ENCODE measurements at places on chromosomes 16 and 17. TPM values are rescaled to one million over a fixed set of nuclear protein-coding genes. Genes with fewer than 3 reads are reported as not detected.

DNA sequence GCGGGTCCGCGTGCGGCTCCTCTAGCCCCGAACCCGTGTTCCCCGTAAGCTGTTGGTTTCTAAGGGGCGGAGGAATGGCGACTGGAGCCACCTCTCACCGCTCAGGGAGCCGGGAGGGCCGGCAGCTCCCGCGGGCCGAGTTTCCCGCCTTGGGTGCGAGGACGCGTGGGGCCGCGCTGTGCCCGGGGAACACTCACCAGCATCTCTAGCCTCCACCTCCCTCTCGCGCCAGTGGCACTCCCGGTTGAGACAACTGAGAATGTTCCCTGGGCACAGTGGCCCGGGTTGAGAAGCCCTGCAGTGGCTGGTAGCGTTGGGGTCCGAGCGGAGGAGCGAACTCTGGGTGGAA lies 560 bp downstream of the TELO2 start:
- no peak for DNase-seq

- no peak for DNase-seq
Measured at GRCh38 chr17:28342313-28342712, 6.8 kb downstream of the TNFAIP1 start.

- DNase-seq = no peak
Measured at GRCh38 chr17:14525551-14526455, 224.9 kb downstream of the HS3ST3B1 start.

METRNL gene
- 58.7 TPM for total RNA-seq

DNA sequence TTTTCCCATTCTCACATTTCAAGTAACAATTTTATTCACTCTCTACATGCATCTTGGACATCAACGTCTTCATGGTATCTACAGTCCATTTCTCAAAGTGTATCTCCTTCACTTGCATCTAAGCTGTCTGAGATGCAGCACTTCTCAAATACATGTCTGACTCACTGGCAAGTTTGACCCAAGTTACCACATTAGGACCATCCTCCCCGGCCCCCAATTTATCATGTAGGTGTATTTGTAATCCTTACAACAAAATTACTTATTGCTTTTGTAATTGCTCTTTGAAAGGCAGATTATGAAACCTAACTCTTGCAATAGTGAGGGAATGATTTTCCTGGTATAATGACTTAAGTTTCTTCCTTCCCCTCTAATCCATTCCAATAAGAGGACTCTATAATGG lies 28.9 kb upstream of the ULK2 start:
- DNase-seq = no peak

GRCh38 chr17:45146890-45147580 lies 1.2 kb upstream of the HEXIM1 start:
- no peak for DNase-seq

- DNase-seq = no peak
Measured at GRCh38 chr17:2856727-2857126, 60.5 kb downstream of the RAP1GAP2 start.

GAST gene
- not detected for total RNA-seq

MSLN gene
- total RNA-seq = 40.9 TPM

- no peak for DNase-seq
Measured at GRCh38 chr16:15498427-15499175, 64.2 kb downstream of the BMERB1 start.

SLC9A5 gene
- 5.6 TPM for total RNA-seq

SGF29 gene
- 19.7 TPM for total RNA-seq

PRAC1 gene
- not detected for total RNA-seq

DNA sequence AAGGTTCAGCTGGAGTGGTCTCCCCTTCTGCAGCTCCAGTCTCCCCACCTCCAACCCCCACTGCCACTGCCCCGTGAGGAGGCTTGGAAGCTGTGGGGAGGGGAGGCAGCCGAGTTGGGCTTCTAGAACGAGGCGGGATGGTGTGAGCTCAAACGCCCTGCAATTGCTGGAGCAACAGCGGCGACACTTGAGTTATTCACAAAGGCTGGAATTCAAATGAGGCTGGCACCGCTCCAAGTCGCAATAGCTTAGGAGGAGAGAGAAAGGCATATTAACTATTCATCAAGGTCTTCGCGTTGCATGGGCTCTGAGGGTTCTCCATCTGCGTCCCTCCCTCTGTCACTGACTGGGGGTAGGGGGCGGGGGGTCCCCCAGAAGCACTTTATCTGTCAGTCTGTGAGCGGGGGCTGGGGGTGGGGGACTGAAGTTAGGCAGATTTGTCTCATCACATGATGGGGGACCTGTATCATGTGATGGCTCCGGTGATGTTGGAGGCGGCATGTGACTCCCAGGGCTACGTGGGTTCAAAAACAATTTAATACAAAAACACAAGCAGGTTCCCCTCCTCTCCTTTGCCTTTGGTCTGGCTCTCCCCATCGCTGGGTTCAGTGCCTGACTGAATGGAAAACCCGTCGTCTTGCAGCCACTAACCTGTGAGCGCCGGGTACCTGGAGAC lies 70.5 kb downstream of the RBBP6 start:
- DNase-seq = no peak

C16orf74 gene
- 30.0 TPM for total RNA-seq

DNA sequence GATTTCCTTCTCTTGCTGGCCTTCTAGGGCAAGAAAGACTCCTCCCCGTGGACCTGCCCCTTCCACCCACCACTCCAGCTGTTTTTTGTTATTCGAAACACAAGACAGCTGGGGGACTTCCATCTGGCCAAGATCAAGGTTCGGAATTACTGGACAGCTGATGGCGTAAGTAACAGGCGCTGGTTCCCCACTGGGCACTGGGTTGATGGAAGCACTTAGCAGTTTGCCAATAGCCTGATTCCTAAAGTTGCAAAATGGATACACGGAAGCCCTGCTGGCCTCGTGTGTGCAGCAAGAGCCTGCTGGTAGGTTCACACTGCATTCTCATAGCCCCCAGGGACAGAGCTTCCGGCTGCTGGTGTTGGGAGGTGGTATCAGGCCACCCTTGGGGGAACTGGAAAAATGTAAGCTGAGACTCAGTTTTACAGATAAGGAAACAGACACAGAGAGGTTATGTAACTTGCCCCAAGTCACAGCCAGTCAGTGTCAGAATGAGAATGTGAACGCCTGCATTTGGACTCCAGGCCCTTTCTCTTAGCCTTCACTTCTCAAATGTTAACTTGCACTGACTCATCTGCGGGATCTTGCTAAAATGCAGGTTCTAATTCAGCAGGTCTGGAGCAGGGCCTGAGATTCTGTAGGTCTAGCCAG lies 171.7 kb downstream of the KATNIP start:
- DNase-seq = no peak

DNASE1L2 gene
- total RNA-seq = 1.9 TPM

- DNase-seq = peak; percentile 34
Measured at GRCh38 chr17:79707931-79708891, 22.5 kb upstream of the ENPP7 start.

GRCh38 chr17:28364665-28365363 lies at the start of gene SEBOX:
Gene SEBOX (minus strand): TSS chr17:28365199. CDS start chr17:28365151, 48 bp downstream.
- DNase-seq = no peak

DNA sequence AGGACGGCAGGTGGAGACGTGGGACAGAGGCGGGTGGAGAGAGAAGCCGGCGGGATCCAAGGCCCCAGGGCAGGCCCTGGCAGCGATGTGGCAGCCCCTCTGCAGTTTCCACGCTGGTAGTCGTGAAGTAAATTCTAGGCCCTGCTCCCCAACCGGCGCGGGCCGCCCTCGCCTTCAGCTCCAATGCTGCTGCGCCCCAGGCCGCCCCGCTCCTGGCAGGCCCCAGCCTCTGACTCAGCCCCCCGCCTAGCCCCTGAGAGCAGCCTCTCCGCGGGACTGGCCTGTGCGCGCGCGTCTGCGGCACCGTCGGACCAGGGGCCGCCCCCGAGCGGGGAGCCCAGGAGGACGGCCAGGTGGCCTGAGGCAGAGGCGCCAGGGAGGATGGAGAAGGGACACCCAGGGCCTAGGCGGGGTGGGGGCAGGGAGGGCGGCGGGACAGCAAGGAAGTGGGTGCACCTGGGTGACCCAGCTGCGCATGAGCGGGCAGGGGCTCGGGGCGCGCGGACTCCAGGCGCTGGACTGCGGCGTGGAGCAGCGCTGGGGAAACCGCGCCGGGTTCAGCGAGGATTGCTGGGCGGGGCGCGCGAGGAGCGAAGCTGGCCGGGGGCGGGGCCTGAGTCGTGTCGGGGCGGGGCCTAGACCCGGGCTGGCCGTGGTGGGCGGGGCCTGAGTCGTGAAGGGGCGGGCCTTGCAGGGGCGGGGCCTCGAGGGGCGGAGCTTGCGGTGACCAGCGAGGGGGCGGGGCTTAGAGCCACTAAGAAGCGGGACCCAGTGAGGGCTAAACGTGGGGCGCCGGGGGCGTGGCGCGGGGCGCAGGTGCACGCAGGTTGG lies 29.6 kb downstream of the ZNF778 start:
- peak; percentile 68 for DNase-seq

PARD6A gene
- total RNA-seq = 5.6 TPM

DNA sequence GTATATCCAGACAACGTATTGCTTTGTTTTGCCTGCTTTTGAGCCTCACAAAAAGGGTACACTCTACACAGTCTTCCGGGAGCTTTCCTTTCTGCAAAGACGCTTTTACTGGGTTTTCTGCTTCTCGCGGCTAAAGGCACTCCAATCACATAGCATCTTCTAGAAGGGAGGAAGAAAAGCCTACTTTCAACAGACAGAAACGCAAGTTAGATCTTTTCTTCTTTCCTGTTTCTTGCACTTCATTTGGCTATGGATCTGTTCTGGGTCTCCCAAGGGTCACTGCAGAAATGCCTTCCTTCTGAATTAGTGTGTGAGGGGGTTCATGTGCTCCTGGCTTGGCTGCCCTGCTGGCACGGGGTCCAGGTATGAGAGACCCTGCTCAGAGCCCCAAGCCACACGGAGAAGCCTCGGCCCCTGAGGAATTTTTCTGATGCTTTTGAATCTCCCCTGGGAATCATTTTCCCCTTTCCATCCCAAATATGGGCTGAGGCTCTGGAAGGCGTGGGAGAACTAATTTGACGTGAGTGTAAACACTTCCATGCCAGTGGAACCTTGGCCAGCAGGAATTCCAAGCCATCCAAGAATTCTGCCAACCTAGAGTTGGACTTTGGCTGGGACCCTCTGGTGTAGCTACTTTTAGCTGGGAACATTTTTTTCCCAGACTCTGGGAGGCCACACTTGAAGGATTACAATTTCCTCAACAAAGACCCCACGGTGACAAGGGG lies 49.6 kb upstream of the NKD1 start:
- DNase-seq = no peak

DNA sequence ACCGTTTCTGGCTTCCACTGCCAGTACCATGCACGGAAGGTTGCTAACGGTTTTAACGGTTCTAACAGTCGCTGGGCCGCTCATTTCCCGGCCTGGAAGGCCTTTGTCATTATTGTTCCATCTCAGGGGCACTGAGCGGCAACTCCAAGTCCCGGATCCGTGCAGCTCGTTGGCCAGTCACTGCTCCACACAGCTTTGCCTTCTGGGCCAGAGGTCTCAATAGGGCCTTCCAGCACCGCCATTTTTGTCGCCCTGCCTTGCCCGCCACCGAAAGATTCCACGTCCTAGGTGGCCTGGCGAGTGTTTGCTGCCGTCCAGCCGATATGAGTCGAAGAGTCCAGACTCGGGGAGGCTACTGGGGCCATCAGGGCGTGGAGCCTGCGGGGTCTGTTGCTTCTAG lies 30.3 kb upstream of the ATF7IP2 start:
- no peak for DNase-seq

DNA sequence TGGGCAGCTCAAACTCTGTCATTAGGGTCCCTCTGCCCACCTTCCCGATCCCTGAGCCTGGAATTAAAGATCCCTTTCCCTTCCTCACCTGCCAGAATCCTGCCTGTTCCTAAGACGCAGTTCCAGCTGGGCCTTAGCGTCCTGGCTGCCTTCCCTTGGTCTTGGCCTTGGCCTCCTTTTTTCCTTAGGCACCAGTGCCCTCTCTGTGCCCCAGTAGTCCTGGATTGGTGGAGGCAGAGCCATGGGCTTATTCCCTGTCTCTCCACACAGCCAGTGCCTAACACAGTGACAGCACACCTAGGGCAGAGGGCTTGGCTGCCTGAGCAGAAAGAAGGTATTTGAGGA lies 3.5 kb downstream of the TMEM132E start:
- no peak for DNase-seq

DNA sequence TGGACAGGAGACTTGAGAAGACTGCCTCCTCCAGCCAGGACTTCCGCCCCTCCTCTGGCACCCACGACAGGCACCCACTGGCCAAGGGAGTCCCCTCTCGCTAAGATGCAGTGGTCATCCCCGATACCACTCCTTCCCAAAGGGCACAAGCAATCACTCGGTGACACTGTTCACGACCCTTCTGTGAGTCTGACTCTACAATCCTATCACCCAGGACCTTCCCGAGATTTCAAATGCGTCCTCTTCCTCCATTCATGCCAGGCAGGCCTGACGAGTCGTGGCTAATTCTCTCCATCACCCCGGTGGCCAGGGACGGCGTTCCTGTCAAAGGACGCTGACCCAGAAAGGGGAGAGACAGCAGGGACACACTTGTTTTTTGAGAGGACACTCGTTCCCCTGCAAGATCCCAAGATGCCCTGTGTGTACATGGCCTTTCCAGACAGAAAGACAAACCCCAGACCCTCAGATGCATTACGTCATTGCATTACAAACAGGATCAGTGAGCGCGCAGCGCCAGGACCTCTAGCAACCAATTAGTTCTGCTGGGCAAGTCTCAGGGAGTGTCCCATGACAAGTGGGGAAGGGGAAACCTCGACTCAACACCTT lies 12.2 kb downstream of the FBXO31 start:
- no peak for DNase-seq

GRCh38 chr17:40021451-40021971 lies 6.3 kb downstream of the CSF3 start:
- DNase-seq = no peak

- DNase-seq = no peak
Measured at GRCh38 chr17:17876959-17877528, 40.3 kb upstream of the SREBF1 start.

DNA sequence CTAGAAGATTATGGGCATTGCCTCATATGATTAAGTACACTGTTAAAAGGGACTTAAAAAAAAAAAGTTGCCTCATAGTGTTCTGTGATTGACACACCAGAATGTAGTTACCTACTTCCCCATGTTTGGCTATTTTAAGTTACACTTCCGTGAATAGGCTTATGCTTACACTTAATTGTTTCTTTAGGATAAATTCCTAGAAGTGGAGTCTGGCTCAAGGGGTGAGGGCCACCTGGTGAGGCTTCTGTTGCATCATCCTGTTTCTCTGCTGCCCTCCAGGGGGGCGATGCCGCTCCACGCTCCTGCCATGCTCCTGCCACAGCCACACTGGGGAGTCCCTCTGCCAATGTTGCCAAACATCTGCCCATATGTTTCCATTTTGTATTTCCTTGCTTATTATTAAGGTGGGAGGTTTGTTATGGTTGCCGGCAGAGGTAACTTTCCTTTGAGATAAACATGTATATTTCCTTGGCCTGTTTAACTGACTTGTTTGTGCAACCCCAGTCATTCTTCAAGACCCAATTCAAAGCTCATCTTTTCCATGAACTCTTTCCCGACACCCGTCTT lies 73.1 kb downstream of the KSR1 start:
- DNase-seq = no peak
